ENCODE measurements at places on chromosomes 3 and 15. TPM values are rescaled to one million over a fixed set of nuclear protein-coding genes. Genes with fewer than 3 reads are reported as not detected.

Gene REC114
- total RNA-seq, result not detected

Gene AADAC
- not detected for total RNA-seq

Gene SLC6A6
- total RNA-seq, result 44.6 TPM

Gene CTNNB1
- 161 TPM for total RNA-seq
